Hematopoietic multipotent progenitor cell (in vitro differentiated cells): ENCODE measurements at places on chromosomes 13 and 19.

DNA sequence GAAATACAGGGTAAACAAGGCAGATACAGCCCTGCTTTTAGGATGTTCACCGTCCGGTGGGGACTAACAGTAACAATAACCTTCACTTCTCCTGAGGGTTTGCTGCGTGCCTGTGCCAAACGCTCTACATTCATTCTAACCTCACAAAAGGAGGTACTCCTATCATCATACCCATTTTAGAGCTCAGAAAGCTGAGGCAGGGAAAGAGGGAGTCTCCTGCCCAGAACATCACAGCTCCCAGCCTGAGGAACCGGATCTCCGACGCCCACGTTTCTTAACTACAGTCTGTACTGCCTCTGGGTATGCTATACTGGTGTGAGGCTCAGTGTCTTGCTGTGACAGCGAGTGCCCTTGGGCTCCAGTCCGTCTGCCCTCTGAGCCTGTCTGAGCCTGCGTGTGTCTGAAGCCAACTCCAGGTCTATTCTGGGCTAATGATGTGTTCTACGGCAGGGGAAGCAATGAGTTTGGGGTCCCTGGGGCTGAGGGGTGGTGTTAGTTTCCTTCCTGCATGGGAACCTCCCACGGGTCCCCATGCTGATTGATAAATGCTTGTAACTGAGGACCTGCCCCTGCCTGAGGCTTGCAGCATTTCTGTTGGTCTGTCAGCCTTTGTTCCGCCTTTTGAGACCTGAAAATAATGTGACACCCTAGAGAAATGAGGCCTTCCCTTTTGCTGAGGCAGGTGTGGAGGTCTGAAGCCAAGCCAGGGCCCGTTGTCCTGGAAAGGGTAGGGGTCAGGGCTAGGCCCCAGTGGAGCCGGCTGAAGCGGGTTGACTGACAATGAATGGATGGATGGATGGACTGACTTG, 4.9 kb downstream of the LIPE start:
- peak; percentile 54 for DNase-seq

GRCh38 chr13:35210261-35210660, 266.2 kb downstream of the MAB21L1 start:
- no peak for DNase-seq

DNA sequence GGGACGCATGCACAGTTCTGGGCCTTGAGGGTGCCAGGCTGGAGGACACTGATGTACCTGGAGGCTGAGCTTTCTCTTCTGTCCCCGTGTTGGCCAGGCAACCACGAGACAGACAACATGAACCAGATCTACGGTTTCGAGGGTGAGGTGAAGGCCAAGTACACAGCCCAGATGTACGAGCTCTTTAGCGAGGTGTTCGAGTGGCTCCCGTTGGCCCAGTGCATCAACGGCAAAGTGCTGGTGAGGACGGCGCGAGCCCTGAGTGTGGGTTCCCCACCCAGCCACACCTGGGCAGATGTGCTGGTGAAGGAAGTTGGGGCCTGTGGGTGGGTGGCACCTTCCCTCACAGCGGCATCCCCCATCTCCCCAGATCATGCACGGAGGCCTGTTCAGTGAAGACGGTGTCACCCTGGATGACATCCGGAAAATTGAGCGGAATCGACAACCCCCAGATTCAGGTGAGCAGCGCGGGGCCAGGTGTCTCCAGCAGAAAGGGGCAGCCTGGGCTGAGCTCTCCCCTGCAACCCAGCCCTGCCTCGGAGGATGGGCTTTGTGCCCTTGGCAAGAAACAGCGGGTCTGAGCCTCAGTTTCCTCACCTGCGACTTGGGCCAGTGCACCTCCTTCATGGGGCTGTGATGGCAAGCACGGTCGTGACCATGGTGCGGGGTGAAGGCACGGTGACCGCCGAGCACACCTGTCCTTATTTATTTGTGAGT, 26.2 kb downstream of the CCDC8 start:
- DNase-seq = no peak

- DNase-seq = no peak
Measured at GRCh38 chr19:30855442-30855841, 483.3 kb downstream of the ZNF536 start.

DNA sequence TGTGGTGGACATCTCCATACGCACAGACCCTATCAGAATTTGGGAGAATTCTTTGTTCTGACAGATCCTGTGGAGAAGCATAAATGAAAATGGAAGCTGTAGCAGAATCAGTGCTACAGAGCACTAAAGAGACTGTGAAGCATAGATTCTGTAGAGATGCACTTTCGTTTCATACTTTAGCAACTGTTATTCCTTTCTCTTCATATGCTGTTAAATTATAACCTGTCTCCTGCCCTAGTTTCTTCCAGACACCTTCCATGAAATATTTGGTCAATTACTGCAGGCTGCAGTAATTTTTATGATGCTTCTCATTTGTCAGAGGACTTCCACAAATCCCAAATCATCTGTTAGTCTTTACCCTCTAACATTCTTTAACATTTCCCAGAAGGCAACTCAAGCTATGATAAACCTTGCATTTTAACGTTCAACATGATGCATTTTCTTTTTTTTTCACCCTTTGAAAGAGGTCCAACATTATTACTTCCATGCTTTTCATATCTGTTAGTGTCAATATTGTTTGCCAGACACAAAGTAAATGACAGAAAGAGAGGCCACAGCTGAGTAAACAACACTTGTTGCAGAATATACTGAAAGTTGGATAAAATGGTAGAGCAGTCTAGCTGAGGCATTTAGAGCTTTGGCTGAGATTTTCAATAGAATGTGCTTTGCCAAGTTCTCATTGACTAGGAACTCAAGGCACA, 412.7 kb downstream of the LMO7 start:
- no peak for DNase-seq

- peak; percentile 4 for DNase-seq
Measured at GRCh38 chr19:38120471-38121025, 103.5 kb downstream of the DPF1 start.

DNA sequence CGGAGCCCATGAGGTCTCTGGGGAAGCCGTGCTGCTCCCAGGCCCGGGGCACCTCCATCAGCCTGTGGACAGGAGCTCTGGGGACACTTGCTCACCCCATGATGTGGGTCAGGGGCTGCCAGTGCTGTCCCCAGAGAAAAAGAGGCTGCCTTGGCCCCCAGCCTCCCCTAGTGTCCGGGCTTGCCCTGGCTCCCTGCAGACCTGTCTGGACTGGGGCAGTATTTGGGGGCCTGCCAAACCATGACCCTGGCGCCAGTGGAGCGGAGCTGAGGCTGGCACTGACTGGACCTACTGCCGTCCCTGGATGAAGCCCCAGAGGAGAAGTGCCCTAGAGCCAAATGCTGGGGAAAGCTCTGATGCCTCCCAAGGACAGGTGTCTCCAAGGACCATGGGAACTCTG, 30.4 kb downstream of the ELAVL1 start:
- DNase-seq = no peak

GRCh38 chr19:46265217-46265828, 31.5 kb upstream of the HIF3A start:
- peak; percentile 87 for DNase-seq

DNA sequence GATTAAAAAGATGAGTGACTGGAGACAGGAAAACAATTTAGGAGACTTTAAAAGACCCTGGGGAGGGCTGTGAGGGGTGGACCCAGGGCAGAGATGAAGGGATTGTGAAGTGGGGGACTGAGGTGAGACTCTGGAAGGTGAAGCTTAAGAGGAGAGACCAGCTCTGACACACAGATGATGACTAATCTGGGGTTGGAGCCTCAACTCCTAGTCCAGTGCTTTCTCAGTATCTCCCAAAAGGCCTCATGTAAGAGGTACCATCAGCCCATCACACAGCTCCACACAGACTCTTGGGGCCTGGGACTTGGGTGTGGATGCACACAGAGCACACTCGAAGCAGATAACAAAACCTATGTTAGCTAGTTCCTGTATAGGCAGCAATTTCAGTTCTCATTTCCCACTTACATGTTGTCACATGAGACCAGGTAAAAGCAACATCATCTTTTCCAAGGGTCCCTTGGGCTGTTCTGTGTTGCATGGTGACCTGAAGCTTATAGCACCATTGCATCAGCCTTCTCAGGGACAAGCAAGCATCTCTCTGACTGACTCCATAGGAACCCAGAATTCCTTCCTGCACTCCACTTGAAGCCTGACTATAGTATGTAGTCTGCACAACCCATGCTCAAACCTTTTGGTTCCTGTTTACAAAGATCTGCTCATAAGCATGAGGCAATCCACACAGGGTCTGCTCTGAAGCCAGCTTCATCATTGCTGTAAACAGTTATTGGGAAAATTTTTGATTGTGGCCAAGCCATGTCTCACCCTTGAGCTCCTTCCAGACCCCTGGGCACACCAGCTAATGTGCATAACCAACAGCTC, 88.6 kb upstream of the MYCBP2 start:
- no peak for DNase-seq

GRCh38 chr13:97165502-97166425, 56.4 kb upstream of the MBNL2 start:
- DNase-seq = no peak

GRCh38 chr19:15358918-15359317, 20.7 kb downstream of the AKAP8 start:
- DNase-seq = no peak

DNA sequence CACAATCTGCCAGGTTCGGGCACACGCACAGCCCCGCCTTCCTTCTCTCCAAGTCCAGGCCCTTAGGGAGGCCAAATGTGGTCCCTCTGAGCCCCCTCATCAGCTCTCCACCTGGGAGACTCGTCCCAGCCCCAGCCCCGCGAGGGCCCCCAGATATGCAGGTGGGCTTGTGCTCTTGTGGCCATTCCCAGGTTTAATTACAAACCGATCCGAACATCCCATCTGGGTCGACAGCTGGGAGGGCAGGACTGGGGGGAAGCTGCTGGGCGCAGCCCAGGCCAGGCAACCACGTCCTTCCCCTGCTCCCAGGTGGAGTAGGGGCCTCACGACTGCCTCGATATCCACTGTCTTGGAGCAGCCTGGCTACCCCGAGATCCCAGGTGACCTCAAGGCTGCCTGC, 7.5 kb upstream of the C2CD4C start:
- no peak for DNase-seq

GRCh38 chr13:103246581-103247200, 180.5 kb upstream of the SLC10A2 start:
- no peak for DNase-seq

- no peak for DNase-seq
Measured at GRCh38 chr13:94173312-94173854, 306.1 kb downstream of the DCT start.

- no peak for DNase-seq
Measured at GRCh38 chr13:29964181-29964845, 113.9 kb upstream of the UBL3 start.
